ENCODE measurements at places on chromosomes 12 and 14.

GRCh38 chr12:64476844-64477243, 24.9 kb downstream of the TBK1 start:
- DNase-seq, result no peak

- DNase-seq, result no peak
These were observed 8.3 kb downstream of the ADCK1 start for GRCh38 chr14:77808250-77808649.

DNA sequence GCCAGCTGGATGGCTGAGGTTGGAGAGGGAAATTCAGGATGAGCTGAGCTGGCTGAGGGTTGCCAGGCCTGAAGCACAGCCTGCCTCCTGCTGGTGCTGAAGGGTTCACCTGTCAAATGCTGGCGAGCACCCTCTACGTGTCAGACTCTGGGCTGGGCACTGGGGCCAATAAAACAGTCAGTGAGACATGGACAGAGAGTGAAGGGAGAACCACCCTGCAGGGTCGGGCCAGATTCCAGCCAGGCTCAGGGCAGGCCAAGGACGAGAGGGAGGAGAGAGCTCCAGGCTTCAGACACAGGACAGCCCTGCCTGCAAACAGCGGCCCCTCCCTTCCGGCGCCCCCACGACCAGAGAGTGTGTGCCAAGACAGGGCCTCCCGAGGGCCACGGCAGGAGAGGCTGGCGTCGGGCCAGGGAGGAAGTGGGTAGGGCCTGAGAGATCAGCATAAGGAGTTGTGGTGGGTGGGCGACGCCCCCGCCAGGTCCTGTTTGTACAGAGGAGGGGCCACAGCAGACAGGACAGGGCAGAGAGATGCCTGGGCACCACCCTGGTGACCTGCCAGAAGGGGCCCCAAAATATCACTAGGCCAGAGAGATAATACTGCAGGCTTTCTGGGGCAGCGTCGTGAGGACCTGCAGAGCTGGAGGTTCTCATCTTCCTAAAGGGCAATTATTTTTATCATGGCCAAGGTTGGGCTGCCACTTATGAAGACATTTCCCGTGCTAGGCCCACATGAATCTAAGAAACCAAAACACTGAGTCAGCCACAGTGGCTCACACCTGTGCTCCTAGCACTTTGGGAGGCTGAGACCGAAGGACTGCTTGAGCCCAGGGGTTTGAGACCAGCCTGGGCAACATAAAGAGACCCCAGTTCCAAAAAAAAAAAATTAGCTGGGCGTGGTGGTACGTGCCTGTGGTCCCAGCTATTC, 73.1 kb upstream of the GPR68 start:
- DNase-seq, result no peak

GRCh38 chr12:34356233-34356987, 334.1 kb downstream of the ALG10 start:
- DNase-seq, result no peak

DNA sequence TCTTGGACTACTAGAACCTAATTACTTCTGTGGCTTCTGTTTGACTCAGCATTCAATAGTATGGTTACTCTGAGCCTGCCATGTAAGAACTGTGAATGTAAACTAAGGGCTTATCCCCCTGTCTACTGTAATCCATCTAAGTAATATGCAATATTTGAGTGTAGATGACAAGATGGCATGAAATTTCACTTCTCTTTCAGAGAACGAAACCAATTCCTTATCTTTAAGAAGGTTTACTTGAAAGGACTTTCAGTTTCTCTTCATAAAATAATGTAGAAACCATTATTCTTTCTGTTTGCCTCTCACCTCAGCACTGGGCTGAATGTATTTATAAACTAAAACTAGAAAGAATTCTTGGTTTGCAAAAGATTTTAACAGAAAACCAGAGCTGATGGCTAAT, 60.4 kb upstream of the ARID2 start:
- DNase-seq, result no peak

DNA sequence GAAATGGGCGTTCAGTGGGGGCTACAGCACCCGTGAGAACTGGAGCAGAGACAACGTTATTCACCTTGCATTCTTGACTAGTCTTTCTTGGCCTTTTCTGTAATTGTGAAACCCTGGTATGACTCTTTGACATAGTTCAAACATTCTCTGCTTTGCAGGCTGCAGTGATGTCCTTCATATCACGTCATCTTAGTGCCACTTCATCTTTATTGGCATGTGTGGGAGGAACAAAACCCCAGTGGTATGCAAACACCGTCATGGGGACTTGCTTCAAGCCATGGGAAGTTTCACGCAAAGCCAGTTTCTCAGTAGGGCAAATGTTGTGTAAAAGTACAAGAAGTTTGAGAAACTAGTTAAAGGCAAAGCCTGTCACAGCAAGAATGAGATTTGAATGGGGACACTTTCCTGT, 20.2 kb upstream of the DUSP16 start:
- peak; percentile 43 for DNase-seq

- peak; percentile 87 for DNase-seq
These were observed 209.2 kb downstream of the ALX1 start for GRCh38 chr12:85489194-85489593.

DNA sequence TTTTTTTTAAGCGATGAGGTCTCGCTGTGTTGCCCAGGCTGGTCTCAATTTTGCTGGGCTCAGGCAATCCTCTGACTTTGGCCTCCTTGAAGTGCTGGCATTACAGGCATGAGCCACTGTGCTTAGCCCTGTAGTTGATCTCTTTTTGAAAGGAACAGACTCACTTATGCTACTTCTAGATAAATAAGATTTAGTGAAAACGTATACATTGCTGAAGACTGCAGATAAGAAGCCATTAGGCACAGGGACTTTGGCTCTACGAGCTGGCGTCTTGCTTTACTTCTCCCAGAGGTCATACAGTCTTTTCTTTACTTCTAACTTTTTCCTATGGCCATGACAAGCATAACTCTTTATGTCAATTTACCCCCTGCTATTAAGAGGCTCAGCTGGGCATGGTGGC, 9.4 kb downstream of the PTGR2 start:
- no peak for DNase-seq

DNA sequence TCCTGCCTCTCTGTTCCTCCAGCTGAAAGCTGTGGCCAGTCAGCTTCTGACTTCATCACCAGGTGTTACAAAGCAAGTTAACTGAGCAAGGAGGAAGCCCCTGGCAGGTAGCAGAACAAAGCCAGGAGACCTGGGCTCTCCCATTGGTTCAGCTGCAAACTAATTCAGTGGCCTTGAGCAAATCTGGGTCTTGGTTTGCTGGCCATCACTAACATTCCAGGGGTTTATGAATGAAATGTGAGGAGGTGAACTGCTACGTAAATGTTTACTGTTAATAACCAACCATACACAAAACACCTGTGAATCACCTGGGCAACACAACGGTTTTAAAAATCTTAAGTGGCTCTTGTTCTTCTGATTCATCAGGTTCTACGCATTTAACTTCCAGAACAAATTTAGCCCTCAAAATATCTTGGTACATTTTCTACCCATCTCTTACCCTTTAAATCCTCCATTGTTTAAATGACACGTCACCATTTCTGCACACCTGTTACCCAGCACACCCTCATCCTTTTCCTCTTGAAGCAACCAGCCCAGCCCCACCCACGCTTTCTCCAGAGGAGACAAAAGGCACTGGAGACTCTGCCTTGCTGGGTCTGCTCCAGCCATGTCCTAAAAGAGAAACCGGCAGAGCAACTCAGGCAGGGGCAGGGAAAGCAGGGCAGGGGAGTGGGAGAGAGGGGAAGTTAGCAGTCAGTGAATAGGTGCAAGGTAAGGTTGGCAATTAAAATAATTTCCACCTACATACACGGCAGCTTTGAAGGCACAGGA, 49.3 kb upstream of the TSPAN11 start:
- peak; percentile 99 for DNase-seq

GRCh38 chr14:90424075-90424474, 27.2 kb downstream of the CALM1 start:
- DNase-seq, result no peak

GRCh38 chr12:32739279-32739678, 16.4 kb downstream of the YARS2 start:
- DNase-seq, result no peak

DNA sequence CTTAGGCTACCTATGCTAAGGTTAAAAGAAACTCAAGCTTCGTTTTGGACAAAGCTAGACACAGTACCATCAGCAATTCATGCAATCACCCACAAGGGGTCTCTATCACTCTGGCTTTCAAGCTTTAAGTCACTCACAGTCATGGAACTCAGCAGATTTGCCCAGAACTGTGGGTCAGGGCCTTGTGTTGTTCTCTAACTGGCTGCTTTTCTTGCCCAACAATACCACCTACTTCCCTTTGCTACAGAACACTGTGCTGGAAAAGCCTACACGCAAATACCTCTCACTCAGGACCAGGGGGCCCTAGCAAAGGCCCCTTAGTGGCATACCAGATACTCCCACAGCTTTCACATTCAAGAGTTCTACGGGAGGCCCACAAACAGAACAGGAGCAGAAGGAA, 9.1 kb downstream of the NEMP1 start:
- DNase-seq, result peak; percentile 89

GRCh38 chr12:95820096-95820703, 29.6 kb upstream of the NTN4 start:
- DNase-seq, result peak; percentile 89

DNA sequence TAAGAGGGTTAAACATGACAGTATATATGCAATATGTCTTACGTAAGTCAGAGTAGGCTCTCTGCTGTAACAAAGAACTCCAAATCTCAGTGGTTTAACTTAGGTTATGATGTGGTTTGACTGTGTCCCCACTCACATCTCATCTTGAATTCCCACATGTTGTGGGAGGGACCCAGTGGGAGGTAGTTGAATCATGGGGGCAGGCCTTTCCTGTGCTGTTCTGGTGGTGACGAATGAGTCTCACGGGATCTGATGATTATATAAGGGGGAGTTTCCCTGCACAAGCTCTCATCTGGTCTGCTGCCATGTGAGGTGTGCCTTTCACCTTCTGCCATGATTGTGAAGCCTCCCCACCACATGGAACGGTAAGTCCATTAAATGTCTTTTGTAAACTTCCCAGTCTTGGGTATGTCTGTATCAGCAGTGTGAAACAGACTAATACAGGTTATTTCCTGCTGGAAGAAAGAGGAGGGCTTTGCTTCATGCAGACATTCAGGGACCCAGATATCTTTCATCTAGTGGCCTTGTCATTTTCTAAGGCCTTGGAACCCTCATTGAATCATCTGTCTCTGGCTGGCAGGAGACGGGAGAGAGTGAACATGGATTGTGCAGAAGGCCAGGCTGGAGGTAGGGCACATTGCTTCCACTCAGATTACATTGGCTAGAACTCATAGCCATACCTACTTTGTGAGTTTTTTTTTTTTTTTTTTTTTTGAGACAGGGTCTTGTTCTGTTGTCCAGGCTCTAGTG, 96.1 kb downstream of the CRADD start:
- no peak for DNase-seq

DNA sequence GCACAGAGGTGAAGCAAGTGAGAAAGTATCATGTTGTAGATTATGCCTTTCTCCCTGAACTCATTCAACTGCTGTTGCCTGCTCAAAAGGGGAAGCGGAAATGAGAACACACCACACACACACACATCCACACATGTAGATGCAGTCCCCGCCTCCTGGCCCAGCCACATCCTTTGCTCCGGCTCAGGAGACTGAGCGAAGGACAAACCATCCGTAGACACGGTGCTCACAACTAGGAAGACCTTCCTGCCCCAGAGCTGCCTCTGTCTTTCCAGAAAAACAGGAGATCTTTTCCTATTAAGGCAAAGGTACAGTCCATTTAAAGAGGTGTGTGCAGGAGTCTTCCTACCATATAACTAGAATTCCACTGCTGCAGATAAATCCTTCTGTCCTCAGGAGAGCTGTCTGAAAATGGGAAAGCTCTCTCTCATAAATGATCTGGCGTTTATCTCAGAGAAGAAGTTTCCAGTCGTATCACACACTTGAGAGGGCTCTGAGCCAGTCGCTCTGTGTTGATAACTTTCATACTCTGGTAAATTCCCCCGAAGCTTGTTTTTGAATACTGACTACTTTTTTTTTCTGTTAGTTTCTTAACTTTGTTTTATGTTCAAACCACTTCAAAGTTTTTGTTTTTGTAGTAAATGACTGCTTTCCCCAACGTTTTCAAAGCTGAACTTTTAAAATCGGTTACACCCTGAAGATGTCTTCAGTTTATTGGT, at the start of gene TESPA1:
TSS of gene TESPA1 (minus strand) at position 105 of the 719 bp plus-strand sequence. CDS start 10,200 bp downstream, outside the sequence.
- DNase-seq, result no peak

DNA sequence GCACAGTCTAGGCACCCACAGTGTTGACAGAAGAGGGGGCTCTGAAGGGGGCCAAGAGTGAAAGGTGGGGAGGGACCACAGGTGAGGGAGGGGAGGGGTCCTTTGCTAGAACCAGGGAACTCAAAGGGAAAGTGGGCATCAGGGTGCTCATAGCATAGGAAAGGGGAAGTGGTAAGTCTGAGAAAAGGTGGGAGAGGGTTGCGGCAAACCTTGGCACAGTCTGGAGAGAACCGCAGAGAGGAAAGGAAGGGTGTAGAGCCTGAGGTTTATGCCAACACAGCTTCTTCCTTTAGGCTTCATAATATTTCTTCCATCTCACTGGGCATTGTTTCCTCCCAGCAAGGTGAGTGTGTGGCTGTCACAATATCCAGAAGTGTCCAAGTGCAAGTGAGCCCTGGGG, 11.5 kb upstream of the PLEK2 start:
- no peak for DNase-seq

GRCh38 chr14:87838931-87839330, 154.1 kb downstream of the GALC start:
- DNase-seq, result no peak

GRCh38 chr12:98256830-98257229, 258.6 kb upstream of the TMPO start:
- DNase-seq, result no peak

GRCh38 chr14:59217011-59217410, 28.5 kb downstream of the DAAM1 start:
- no peak for DNase-seq

- DNase-seq, result peak; percentile 31
These were observed 644 bp downstream of the NAB2 start for GRCh38 chr12:57089271-57090245.

DNA sequence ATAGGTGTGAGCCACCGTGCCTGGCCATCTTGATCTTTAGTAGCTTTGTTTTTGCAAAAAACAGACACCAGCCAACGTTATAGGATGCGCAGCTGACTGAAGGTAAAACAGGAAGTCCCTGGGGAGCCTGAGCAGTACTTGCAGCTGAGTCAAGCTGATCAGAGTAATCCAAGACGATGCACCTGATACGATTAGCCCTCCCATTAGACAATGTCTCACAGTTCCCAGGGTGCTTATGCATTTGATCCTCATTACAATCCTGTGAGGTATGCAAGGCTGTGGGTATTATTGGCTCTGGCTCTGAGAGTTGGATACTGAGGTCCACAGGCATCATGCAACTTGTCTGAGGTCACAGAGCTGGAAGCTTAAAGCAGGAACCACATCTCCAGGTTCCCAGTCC, 8.1 kb downstream of the KRT18 start:
- peak; percentile 68 for DNase-seq

All from DMS53 (cell line).